K562 (cell line): ENCODE measurements at places on chromosomes 1 and 21. TPM values are rescaled to one million over a fixed set of nuclear protein-coding genes. Genes with fewer than 3 reads are reported as not detected.
A peak's percentile ranks its signal among the peaks of the same experiment; 100 is the strongest.

The PLCH2 gene
- 0.04 and 0.16 TPM in 2 replicates for total RNA-seq

The TNFSF18 gene
- not detected in 2 replicates for total RNA-seq

The IRF6 gene
- 0.20 and 0.29 TPM in 2 replicates for total RNA-seq

The APCS gene
- 0.29 and 0.34 TPM in 2 replicates for total RNA-seq

The PTPN7 gene
- 112 and 139 TPM in 2 replicates for total RNA-seq

The TRIM45 gene
- total RNA-seq = 3.6 and 5.3 TPM in 2 replicates

The SLFNL1 gene
- 0.07 TPM in 1 of 2 replicates, not detected in the other for total RNA-seq

The NGF gene
- total RNA-seq = not detected in 2 replicates

The FAM3B gene
- total RNA-seq = not detected in 2 replicates

The GFI1 gene
- total RNA-seq = 0.66 and 0.85 TPM in 2 replicates

The RAB3B gene
- 0.34 and 0.47 TPM in 2 replicates for total RNA-seq

The KRTAP6-1 gene
- total RNA-seq = not detected in 2 replicates

The LHX4 gene
- total RNA-seq = not detected in 2 replicates

The HES5 gene
- total RNA-seq = not detected in 2 replicates

The CFAP126 gene
- not detected in 2 replicates for total RNA-seq

The ASCL5 gene
- not detected in 2 replicates for total RNA-seq

The SH2D1B gene
- total RNA-seq = 5.4 and 6.3 TPM in 2 replicates

The CLIC4 gene
- total RNA-seq = 64.5 and 67.5 TPM in 2 replicates

The CD84 gene
- 1.9 and 2.5 TPM in 2 replicates for total RNA-seq

DNA sequence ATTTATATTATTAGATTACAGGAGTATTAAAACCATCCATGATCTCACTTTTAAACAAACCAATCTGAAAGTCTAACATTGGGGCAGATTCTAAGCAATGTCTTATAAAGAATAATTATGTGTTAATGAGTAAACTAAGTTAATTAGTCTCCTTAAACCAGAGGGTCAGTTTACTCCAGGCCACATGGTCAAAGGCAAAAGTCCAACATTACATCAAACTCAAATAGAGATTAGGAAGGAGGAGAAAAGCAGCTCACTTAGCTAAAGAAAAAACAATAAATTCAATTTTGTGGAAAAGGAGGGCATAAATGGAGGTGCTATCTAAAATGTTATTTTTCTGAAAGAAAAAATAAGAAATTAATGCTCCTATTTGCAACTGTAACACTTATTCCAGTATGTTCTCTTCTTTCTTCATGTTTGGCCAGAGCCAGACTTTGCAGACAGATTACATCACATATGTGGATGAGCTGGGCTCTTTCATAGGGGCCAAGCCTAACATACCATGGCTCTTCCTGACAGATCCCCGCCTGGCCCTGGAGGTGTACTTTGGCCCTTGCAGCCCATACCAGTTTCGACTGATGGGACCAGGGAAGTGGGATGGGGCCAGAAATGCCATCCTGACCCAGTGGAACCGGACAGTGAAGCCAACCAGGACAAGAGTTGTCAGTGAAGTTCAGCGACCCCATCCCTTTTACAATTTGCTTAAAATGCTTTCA, 24.3 kb upstream of the FMO2 start:
- no peak for DNase-seq

GRCh38 chr1:159880430-159880829, 18.0 kb upstream of the VSIG8 start:
- no peak for DNase-seq

- DNase-seq = no peak
Observed at GRCh38 chr1:182444497-182444896, 5.4 kb upstream of the RGSL1 start.

DNA sequence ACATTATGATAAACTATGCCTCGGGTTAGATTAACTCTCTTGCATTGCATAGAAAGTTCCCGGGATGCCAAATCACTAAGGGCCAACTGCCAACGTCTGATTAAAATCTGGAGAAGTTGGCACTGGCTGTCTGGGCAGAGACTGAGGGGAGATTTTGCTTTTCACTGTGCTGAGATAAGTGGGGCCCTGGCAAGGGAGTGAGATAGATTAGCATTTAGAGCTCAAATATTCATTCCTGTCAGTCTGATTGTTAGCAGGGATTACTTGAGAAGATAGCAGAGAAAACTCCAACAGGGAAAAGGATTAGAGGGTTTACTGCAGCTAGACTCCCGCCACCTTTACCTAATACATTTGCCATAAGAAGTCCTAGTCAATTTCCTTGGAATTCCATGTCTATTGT, 714.1 kb upstream of the CHRM3 start:
- DNase-seq = no peak

GRCh38 chr1:204207136-204207616, 6.6 kb downstream of the GOLT1A start:
- DNase-seq = peak; percentile 90

DNA sequence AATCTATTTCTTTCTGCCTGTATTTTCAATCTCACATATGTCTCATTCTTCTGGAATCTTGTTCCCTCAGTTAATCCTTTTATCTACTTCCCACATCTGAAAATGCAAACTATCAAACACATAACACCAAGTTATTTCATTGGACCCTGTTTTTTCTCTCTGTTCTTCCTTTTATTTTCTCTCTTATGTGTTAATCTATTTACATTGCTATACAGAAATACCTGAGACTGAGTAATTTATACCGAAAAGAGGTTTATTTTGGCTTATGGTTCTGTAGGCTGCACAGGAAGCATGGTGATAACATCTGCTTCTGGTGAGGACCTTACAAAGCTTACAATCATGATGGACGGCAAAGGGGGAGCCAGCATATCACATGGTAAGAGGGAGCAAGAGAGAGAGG, 247.6 kb downstream of the TGFB2 start:
- no peak for DNase-seq

- peak; percentile 43 for DNase-seq
Observed at GRCh38 chr21:44010429-44010828, 1.7 kb upstream of the TRAPPC10 start.

- DNase-seq = no peak
Observed at GRCh38 chr1:91741301-91741700, 144.7 kb downstream of the TGFBR3 start.

DNA sequence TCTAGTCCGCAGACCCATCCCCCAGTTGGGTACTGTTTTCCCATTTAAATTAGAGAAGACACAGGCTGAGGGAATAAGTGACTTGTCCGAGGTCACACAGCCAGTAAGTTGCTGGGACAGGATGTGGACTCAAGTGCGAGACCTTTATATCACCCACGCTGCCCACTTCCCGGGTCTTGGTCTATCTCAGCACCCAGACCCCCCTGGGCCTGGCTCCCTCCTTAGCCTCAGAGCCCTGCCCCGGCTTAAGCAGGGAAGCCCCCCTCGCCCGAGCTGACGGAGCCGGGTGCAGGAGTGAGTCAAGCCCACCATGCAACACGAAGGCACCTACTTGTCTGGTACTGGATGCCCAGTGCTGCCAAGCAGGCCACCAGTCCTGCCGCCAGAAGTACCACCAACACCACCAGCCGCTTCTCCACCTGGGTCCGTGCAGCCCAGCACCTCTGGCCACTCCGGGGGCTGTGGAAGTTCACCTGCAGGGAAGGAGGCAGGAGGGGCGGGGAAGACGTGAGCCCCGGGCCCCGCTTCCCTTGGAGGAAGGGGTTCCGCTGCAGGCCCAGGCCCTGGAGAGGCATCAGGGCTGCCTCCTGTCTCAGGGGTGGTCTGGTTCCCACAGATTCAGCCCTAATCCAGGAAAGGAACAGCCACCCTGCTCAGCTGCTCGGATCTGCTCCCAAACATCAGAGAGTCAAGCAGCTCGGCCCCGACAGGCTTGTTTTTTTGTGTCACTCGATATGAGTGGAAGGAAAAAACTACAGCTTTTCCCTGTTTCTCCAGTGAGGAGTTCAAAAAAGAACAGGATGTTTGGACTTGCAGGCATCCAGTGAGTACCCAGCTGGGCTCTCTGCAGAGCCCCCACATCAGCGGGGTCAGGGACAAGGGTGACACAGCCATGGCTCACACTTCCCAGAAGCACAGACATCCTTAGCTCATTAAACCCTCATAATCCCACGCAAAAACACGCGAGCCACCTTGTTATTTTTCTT, 11.1 kb downstream of the ECE1 start:
- no peak for DNase-seq

GRCh38 chr1:117284399-117285215, 73.9 kb upstream of the VTCN1 start:
- peak; percentile 61 for DNase-seq

DNA sequence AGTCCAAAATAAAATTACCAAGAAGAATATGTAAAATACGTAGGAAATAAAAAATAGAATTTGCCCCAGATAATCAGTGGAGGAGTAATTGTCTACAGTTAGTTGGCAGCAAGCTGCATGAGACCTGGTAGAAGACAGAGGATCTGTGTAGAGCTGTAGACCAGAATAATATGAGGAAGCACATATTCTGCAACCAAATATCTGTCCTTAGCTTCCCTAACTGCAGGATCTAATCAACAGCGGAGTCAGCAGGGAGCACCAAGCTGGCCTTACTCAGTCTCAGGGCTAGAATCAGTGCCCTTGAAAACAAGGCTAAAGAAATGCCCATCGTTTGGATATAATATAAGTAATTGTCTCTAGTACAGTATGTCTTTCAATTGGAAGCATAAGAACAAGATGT, 6.1 kb upstream of the GCSAML start:
- no peak for DNase-seq

GRCh38 chr1:19435181-19435580, 50.2 kb downstream of the CAPZB start:
- DNase-seq = no peak

- no peak for DNase-seq
Observed at GRCh38 chr21:41523175-41523574, 15.2 kb upstream of the TMPRSS2 start.

DNA sequence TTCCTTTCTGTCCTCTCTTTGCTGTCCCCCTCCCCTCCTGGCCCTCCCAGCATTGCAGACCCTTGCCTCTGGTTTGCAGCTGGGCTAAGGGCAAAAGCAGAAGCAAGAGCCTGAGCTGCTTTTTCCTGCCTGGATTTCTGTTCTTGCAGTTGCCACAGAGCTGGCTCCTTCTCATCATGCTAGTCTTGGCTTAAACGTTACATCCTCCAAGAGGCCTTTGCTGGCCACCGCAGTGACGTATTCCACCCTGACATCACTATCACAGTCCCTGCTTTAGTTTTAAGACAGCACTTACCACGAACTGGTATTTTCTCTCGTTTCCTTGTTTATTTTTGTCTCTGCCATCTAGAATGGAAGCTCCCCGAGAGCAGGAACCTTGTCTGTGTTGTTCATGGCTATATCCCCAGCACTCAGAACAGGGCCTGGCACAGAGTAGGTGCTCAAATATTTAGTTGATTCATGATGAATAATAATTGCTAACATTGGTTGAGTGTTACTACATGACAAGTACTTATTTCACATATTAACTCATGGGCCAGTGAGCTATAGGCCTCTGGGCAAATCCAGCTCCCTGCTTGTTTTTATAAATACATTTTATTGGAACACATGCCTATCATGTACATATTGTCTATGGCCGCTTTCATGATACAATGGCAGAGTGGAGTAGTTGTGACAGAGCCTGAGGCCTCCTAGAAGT, 13.2 kb upstream of the CSF1 start:
- no peak for DNase-seq

DNA sequence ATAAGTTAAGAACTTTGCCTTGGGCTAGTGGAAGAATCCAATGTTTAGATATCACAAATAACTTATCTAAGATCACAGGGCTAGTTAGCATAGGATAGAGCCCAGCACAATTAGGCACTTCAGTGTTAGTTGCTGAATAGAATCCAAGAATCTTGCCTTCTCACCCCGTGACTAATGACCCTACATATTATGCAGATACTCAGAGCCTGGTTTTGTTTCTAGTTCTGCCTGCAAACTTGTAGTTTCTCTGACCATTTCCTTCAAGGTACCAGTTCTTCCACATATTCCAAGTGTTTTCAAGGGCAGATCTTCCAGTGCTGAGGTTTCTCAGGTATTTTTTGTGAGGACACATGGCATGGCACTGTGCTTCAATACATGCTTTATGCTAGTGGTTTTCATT, 239.3 kb downstream of the KCNK2 start:
- DNase-seq = no peak

- DNase-seq = no peak
Observed at GRCh38 chr1:50846224-50846839, 113.7 kb downstream of the FAF1 start.

- DNase-seq = no peak
Observed at GRCh38 chr21:32007456-32007855, 134.6 kb downstream of the HUNK start.

DNA sequence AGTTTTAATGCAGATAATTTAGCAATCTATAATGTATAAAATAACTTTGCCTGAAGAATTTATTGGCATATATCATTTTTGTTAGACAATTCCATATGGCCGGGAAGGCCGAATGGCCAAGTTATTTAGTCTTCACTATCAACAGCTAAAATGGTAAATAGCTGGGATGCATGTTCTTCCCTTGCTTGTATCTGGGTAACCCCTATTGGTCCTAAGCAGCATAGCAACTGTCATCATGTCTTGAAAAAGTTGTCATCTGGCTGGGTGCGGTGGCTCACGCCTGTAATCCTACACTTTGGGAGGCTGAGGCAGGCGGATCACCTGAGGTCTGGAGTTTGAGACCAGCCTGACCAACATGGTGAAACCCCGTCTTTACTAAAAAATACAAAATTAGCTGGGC, 340.0 kb upstream of the DPYD start:
- no peak for DNase-seq

DNA sequence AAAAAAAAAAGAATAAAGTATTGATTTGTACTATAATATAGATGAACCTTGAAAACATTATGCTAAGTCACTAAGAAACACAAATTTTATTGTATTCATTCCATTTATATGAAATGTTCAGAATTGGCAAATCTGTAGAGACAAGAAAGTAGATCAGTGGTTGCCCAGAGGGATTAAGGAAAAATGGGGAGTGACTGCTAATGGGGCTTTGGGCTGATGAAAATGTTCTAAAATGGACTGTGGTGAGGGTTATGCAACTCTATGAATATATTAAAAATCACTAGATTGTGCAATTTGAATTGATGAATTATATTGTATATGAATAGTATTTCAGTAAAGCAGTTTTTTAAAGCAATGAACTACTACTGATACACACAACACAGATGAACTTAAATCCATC, 10.0 kb downstream of the GDAP2 start:
- no peak for DNase-seq

DNA sequence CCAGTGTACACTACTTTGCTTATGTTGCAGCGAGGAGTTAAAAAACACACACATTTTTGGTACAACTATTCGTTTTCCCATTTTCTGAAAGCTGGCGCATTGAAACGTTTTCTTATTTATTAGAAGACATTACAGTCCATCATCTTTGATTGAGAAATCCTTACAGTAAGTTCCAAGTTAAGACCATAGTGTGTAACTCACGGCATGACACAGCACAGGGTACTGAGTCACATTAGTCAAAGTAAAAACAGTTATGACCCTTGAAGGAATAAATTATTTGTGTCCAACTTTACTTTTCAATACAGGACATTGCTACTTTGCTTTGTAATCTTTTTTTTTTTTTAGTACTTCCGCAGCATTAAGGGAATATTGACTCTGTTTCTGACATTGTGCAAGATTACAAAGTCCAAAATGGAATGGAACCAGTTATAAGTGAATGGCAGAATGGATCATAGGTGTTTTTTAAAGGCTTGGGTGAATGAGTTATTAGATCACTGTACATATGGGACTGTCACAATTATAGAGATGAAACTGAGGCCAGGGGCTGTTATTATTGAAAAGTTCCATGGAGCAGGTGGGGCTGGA, 11.7 kb downstream of the PTGFRN start:
- no peak for DNase-seq

GRCh38 chr1:7915826-7916500, 24.7 kb downstream of the TNFRSF9 start:
- DNase-seq = no peak

GRCh38 chr1:228510803-228511413, 23.7 kb downstream of the RNF187 start:
- no peak for DNase-seq

GRCh38 chr1:75733661-75734060, 9.2 kb downstream of the ACADM start:
- no peak for DNase-seq
